ENCODE measurements at places on chromosomes 11 and 22.

DNA sequence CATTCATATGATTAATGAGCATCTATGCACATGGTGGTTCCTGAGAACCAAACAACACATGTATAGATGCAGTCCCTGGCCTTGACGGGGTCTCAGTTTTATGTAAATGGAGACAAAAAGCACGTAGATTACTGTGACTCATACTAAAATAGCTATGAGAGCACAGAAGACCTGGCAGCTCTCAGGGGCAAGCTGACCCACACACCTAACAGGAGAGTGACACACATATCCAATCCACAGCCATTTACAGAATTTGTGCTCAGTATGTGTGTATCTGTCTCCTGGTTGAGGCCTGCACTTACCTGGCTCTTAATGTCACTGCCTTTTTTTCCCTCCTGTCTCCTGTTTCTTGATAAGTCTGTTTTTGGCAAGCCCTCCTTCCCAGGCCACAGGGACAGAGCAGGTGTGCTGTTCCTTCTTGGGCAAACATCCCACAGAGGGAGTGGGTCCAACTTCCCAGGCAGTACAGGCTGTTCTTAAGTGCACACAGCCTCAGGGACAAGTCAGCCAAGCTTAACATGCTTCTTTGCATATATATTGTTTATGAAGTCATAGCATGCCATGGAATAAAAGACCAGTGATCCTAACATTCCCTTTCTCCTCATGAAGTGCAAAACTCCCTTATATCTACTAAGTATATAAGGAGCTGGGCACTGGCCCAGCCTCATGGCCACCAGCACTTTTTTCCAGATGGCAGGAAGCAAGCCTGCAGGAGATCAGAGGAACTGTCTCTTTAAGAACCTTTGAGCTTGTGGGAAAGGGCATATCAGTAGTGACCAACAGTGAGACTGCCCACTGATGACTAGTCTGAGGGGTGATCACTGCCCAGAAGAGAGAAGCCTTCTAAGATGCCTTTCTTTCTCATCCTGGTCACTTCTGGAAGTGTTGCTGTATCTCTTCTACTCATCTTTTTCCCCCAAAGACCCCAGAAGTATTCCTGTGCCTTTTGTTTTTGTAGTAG lies 124.7 kb upstream of the CCDC90B start:
- DNase-seq: no peak

GRCh38 chr22:38802671-38803121 lies 8.8 kb upstream of the DNAL4 start:
- no peak for DNase-seq

- no peak for DNase-seq
These were observed 39.2 kb downstream of the CEP164 start for GRCh38 chr11:117366875-117367274.

DNA sequence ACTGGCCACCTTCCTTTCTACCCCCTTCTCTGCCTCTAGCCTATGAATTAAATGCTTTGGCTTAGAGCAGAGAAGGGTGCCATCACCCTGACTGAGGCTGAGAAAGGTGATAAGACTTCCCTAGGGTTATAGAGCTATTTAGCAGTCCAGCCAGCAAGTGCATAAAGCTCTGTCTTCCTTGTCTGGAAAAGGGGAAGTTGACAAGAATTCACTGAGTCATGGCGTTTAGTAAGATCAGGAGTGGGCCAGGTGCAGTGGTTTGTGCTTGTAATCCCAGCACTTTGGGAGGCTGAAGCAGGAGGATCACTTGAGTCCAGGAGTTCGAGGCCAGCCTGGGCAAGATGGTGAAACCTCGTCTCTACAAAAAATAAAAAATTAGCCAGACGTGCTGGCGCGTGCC lies 63.1 kb downstream of the LHFPL7 start:
- no peak for DNase-seq

GRCh38 chr11:7020183-7020917 lies at the start of the genes NLRP14 and ZNF214:
TSS of gene NLRP14 (plus strand) at chr11:7020479. CDS start at chr11:7038587, 18,108 bp downstream.
TSS of gene ZNF214 (minus strand) at chr11:7020346. CDS start at chr11:7002835, 17,511 bp downstream.
- peak; percentile 7 for DNase-seq

DNA sequence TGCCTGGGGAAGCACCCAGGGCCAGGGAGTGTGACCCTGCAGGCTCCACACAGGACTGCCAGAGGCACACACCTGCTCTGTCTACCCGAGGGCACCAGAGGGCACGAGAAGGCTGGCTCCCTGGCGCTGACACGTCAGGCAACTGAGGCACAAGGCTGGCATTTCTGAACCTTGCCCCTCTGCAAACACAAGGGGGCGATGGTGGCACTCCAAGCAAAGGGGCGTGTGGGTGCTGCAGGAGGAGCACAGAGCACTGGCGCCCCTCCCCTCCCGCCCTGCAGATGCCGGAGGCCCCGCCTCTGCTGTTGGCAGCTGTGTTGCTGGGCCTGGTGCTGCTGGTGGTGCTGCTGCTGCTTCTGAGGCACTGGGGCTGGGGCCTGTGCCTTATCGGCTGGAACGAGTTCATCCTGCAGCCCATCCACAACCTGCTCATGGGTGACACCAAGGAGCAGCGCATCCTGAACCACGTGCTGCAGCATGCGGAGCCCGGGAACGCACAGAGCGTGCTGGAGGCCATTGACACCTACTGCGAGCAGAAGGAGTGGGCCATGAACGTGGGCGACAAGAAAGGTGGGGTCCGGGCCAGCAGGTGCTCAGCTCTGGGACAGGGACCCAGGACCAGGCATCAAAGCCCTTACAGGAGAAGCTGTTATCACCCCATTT lies 20.8 kb upstream of the TXNRD2 start:
- no peak for DNase-seq

DNA sequence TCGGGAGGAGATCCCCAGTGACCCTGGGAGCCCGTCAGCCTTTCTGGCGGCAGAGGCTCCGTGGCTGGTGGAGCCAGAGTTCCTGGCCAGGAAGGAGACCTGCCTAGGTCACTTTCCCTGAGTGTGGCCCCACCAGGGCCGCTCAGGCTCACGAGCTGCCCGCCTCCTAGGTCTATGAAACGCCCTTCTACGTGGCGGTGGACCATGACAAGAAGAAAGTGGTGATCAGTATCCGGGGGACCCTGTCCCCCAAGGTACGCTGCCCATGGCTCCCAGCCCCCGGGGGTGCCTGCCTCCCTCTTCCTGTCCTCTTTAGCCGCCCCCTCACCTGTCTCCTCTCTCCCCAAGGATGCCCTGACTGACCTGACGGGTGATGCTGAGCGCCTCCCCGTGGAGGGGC lies 17.0 kb upstream of the MYRF start:
- no peak for DNase-seq

DNA sequence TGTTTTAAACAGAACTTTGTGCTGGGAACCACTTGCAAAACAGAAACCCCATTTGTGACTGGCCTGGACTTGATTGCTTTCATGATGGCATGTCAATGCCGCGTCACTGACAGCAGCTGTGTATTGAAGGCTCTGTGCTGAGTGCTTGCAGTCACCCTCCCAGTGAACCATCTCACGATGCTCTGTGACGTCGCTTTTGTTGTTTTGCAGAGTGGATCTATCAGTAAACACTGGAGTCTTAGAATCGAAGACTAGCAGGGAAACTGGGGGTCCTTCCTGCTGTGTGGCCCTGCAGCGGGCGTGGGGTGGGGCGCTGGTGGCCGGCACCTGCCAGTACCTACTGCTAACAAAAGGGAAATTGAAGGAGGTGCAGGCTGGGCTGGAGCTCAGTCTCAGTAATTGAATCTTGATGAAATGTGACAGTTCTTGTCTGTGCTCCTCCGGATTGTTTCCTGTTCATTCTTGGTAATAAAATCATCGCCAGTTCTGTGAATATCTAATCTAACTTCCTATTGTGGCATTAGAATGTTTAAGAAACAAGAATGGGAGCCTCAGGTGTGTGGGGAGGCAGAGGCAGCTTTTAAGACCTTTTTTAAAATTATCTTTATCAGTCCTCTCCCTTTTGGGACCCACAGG lies 50.5 kb upstream of the PARVG start:
- no peak for DNase-seq

DNA sequence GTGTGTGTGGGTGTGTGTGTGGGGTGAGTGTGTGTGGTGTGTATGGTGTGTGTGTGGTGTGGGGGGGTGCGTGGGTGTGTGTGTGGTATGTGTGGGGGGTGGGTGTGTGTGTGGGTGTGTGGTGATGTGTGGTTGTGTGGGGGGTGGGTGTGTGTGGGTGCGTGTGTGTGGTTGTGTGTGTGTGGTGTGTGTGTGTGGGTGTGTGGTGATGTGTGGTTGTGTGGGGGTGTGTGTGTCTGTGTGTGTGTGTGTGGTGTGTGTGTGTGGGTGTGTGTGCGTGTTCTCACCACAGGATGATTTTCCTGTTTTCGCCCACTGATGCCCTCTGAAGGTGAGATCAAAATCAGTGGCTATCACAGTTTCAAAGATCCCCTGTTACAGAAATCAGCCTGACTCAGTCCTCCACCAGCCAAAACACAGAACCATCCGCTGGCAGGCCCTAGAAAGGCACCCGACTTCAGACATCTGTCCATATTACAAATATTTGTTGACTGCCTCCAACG lies 24.7 kb downstream of the CPT1A start:
- no peak for DNase-seq

- DNase-seq: no peak
These were observed 1041.8 kb downstream of the LRRC4C start for GRCh38 chr11:40417627-40418026.

GRCh38 chr11:86374586-86374985 lies at the start of gene CCDC81:
TSS of gene CCDC81 (plus strand) at chr11:86374887. CDS start at chr11:86375164, 277 bp downstream.
- DNase-seq: no peak

- DNase-seq: no peak
These were observed 142.3 kb upstream of the MTNR1B start for GRCh38 chr11:92827132-92827531.

- no peak for DNase-seq
These were observed 1399.9 kb downstream of the BRD1 start for GRCh38 chr22:48427731-48428211.

DNA sequence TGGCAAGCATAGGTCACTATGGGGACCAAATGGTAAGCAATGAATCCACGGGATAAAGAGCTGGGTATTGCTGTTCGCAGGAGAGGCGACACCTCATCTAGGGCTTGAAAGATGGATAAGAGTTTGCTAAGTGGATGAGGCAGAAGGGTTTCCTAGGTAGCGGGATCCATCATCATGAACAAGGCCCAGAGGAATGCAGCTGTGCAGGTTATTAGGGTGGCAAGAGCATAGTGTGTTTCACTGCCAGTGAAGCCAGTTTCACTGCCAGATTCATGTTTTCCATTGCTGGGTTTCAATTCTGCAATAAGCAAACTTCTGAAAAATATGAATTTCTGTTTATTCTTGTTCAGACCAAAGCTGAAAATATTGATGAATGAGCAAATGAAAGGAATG lies 27.2 kb downstream of the WEE1 start:
- DNase-seq: peak; percentile 67

DNA sequence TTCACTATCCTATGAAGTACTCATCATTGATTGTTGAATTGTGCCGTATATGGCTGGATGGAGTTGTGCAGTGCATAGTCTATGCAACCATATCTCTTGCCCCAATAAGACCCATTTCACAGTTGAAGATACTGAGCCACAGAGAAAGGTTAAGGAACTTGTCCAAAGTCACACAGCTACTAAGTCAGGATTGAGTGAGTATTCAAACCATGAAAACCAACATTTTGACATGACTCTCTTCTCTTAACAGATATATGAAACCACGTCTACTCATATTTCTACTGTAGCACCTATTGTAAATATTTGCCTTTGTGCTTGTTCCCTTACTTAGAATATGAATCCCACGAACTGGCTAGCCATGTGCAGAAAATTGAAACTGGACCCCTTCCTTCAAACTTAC lies 58.1 kb downstream of the MAML2 start:
- DNase-seq: no peak

- DNase-seq: no peak
These were observed 6.7 kb upstream of the SYT7 start for GRCh38 chr11:61587541-61587941.

DNA sequence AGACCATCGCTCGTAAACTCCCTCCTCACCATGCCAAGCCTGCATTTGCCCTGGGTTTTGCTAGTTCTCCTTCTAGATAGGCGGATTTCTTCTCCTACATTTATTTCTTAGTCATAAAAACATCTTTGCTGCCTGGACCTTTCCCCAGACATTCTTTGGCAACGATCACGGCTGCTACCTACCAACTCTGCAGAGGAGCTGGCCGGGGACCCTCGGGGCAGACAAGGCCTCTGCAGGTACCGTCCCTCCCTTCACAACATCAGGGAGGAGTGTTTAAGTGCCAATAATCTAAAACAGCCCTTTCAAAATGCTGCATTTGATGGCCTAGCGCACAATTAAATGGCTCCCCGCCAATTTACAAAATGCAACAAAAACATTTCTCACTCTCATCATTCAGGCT lies 34.4 kb downstream of the BRD1 start:
- DNase-seq: no peak

- no peak for DNase-seq
These were observed 42.7 kb downstream of the CELF1 start for GRCh38 chr11:47510209-47510608.

GRCh38 chr11:1844221-1845094 lies 5.7 kb downstream of the TNNI2 start:
- DNase-seq: no peak

DNA sequence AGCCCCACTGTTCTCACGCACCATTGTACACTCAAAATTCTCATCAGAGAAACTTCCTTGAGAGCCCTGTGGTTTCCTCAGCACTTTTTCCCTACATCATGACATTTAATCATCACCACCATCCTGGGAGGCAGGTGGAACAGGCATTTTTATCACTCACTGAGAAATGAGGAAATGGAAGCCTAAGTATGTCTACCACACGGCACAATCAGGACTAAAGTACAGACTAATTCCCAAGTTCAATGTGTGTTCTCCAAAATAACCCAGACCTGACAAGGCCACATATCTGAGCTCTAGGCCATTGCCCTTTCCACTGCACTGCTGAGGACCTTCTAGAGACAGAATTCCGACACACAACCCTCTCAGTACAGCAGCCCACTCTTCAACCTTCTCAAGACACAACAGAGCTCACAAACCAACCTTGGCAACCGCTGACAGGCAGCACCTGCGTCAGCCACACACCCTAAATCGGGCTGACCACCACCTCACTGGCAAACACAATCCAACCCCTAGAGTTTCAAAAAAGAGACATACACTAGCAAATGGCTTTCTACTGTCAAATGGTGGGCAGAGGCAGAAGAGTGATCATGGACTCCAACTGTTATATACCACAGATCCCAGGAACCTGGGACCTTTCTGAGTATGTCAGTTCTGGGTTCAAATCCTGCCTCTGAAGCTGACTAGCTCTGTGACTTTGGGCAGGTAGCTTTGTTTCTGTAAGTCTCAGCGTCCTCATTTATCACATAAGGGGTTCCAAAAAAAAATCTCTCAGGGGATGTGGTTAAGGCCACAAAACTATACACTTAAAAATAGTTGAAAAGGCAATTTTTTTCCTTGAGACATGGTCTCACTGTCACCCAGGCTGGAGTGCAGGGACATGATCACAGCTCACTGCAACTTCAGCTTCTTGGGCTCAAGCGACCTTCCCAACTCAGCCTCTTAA lies 16.3 kb downstream of the SMCO4 start:
- no peak for DNase-seq

- DNase-seq: no peak
These were observed 185.2 kb downstream of the GRIK4 start for GRCh38 chr11:120696597-120697218.
